HTR-8/SVneo (cell line): ENCODE measurements at places on chromosomes 3 and 15.

DNA sequence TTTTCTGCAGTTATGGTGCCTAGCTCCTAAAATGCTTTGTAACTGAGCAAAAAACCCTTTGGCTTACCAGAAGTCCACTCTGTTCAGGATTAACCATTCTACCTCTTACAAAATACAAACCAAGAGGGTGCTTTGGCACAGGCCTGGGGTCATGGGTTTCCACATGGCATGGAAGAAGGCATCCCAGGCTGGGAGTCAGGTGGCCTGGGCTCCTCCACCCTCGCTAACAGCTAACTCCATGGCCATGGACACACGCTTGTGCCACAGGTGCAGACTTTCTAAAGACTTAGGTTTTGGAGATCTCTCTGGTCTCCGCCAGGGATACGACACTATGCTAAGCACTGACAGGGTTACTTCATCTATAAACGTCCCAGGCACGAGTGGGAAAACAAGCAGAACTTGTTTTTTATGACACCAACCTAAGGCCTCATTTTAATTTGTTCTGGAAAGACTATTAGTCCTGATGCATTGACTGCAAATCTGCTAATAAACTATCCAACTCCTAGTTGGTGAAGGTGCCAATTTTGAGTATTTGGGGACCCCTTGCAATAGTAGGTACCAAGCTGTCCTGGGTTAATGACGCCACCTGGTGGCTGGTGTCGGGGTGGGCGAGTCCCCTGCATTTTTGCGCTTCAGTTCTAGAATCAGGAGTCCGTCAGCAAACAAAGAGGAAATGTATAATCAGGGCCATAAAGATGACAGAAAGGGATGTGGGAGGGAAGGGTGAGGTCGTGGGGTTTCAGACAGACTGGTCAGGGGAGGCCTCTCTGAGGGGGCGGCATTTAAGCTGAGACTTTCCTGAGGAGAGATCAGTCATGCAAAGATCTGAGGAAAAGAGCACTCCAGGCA lies 10.3 kb upstream of the ALDH1A3 start:
- DNase-seq, result no peak

- DNase-seq, result no peak
These were observed 211.0 kb downstream of the GABRB3 start for GRCh38 chr15:26561896-26562295.

DNA sequence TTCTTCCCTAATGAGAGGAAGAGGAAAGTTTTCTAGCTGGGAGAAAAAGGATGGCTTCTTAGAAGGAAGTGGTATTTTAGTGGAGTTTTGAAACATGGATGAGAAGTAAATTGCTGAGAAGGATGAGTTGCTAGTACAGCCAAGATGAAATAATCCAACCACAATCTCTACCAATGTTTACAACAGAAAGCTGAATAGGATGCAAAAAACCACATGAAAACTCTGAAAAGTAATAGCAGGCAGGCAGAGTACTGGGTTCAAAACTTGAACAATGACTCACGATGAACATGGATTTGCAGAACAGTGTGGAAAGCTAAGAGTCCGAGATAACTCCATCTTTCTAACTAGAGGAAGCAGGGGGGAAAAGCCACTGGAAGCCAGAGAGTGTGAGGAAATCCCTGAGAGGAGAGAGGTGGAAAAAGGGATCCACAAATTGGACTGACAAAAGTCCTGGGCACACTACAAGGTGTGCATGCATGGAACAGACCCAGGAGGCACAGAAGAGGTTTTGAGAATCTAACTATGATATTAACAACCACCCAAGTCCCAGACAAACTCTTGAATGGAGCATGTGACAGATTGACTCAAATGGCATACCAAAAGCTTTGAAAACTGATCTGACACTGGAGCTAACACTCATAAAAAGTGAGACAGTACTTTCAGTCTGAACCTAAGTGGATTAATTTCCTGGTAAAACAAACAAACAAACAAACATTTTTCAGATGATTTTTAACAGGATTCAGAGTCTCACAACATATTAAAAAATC lies 76.7 kb downstream of the ST6GAL1 start:
- DNase-seq, result no peak

DNA sequence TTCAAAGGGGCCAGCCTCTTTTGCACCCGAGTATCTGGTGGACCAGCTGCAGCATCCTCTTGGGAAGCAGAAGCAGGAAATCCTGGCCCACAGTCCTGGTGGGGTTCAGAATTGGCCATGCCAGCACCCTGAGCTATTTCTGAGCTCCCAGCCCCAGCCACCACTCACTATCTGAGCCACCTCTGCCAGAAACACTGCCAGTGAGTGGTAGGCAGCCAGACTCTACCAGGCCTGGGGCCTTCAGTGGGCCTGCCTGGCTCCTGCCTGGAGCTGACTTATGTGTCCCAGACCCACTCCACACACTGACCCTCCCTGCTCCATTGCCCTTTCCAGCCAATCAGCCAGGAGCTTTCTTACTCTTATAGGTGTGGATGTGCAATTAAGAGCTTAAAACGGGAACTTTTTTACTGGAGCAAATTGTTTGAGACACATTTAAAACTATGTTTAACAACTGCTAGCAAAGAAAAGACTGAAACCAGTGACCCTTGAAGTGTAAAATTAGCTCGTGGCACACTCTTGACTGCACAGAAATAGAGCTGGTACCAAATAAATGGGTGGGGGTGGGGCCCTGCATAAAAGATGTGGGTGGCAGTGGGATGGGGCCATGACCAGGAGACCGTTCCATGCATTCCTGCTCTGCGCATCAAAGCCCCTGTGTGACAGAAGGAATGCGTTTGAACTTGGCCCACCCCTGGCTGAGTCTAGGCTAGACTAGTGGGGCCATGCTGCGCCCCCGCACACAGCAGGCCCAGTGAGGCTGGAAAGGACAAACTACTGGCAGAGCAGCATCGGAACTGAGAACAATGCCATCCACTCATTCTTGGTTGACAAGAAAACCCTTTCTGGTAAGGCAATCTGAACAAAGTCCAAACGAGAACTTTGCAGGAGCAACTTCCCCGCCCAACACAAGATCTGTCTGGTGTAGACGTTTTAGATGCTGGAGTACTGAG lies 48.0 kb downstream of the CTNNB1 start:
- DNase-seq, result no peak

DNA sequence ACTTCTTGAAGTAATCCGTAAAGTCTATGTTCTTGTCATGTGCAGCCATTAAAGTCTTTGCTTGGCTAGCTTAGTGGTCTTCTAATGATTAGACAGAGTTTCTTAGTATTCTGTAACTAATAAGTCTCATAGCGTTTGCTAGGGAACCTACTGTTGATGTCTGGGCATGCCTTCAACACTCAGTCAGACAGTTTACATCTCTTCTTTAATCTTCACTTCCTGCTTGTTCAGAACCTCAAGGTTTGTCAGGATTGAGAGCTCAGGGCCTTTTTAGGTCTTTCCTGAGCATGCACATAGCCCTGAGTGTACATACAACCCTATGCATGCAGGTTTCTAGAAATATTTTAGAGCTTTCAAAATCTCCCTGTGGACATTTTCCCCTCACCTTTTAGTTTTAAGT lies 426.3 kb downstream of the AGBL1 start:
- no peak for DNase-seq

DNA sequence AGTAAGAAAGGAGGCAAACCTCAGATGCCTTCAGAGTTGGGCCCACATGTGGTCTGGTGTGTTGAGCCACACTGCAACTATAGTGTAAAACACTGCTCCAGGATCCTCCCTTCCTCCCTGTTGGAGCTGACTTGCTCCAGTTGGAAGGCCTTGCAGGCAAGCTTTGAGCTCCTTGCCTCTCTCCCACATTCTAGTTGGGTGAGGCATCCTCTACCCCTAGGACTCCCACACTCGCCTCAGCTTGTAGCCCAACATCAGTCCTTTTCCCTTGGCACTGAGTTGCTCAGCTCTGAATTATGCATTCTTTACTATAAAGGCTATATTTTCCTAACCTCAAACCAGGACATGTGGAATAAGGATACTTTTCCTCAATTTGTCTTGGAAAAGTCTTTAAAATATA lies 143.9 kb downstream of the NECTIN3 start:
- no peak for DNase-seq

DNA sequence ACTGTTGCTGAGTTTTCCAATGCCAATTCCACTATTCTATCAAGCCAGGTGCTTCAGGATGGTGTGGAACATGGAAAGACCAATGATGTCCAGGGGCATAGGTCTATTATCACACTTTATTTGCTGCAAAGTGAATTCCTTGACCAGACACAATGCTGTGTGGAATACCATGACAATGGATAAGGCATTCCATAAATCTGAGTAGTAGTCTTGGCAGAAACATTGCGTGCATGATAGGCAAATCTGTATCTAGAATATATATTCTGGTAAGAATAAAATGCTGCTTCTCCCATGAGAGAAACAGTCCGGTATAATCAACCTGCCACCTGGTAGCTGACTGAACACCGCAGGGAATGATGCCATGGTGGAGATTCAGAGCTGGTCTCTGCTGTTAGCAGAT lies 70.0 kb upstream of the ALDH1A3 start:
- no peak for DNase-seq

GRCh38 chr3:46245146-46245545 lies 2.9 kb downstream of the CCR3 start:
- no peak for DNase-seq
